ENCODE measurements at places on chromosomes 1 and 21. TPM values are rescaled to one million over a fixed set of nuclear protein-coding genes. Genes with fewer than 3 reads are reported as not detected.

Gene CIART
- polyA plus RNA-seq, result 0.74 TPM

Gene CRYAA
- polyA plus RNA-seq, result not detected

Gene SIK1
- polyA plus RNA-seq, result not detected

Gene NPR1
- not detected for polyA plus RNA-seq

Gene PLA2G2D
- not detected for polyA plus RNA-seq

Gene UBAP2L
- polyA plus RNA-seq, result 42.0 TPM

Gene ZNF683
- 3.1 TPM for polyA plus RNA-seq

Gene SPRR5
- not detected for polyA plus RNA-seq

Gene LCE3D
- polyA plus RNA-seq, result not detected

Gene CFHR5
- not detected for polyA plus RNA-seq

Gene RAB25
- 0.96 TPM for polyA plus RNA-seq

Gene LCA5L
- polyA plus RNA-seq, result not detected

Gene ADORA3
- polyA plus RNA-seq, result not detected

Gene AUNIP
- not detected for polyA plus RNA-seq

Gene CLCNKB
- not detected for polyA plus RNA-seq

Gene CCSAP
- 1.2 TPM for polyA plus RNA-seq

Gene FBLIM1
- not detected for polyA plus RNA-seq

Gene ADAMTS5
- not detected for polyA plus RNA-seq

Gene CCDC190
- not detected for polyA plus RNA-seq

Gene FAM131C
- not detected for polyA plus RNA-seq

Gene OTUD3
- 1.6 TPM for polyA plus RNA-seq

Gene MIXL1
- polyA plus RNA-seq, result not detected

Gene CD34
- polyA plus RNA-seq, result not detected

Gene PGLYRP3
- polyA plus RNA-seq, result not detected

Gene PRAMEF1
- not detected for polyA plus RNA-seq

Gene GBP7
- not detected for polyA plus RNA-seq

Gene INSRR
- polyA plus RNA-seq, result not detected

Gene GPR161
- not detected for polyA plus RNA-seq

Gene ZNF593OS
- 2.1 TPM for polyA plus RNA-seq

Gene FCGR2B
- 0.23 TPM for polyA plus RNA-seq

Gene HSD3B2
- polyA plus RNA-seq, result not detected

Gene ERICH3
- polyA plus RNA-seq, result not detected

Gene FAAH
- polyA plus RNA-seq, result 1.4 TPM

Gene SERPINC1
- polyA plus RNA-seq, result not detected

Gene OLFML2B
- polyA plus RNA-seq, result not detected

Gene OR14K1
- polyA plus RNA-seq, result not detected

Gene CFAP141
- not detected for polyA plus RNA-seq

Gene GJA4
- polyA plus RNA-seq, result not detected

Gene PLXNA2
- polyA plus RNA-seq, result 0.06 TPM

Gene FAAP20
- 70.1 TPM for polyA plus RNA-seq

Gene TMEM81
- 0.73 TPM for polyA plus RNA-seq
